Posterior vena cava (tissue), 2 donors: ENCODE measurements at places on chromosomes 3 and 15. TPM values are rescaled to one million over a fixed set of nuclear protein-coding genes. Genes with fewer than 3 reads are reported as not detected.

DNA sequence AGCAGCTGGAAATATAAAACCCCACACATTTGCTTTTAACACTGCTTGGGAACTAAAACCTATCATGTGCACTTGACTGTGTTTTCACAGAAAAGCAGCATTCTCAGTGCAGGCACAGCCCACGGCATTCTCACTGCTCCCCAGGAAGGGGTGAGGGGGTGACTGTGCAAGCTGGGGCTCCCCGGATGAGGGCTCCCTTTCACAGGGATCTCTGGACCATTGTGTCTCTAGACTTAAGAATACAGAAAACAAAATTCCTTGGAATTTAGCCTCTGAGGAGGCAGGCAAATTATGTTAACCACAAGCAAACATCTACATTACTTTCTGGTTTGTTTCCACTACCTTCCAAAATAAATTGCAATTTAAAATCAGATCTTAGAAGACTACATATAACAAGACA, 100.3 kb downstream of the FSIP1 start:
- no peak for DNase-seq

DNA sequence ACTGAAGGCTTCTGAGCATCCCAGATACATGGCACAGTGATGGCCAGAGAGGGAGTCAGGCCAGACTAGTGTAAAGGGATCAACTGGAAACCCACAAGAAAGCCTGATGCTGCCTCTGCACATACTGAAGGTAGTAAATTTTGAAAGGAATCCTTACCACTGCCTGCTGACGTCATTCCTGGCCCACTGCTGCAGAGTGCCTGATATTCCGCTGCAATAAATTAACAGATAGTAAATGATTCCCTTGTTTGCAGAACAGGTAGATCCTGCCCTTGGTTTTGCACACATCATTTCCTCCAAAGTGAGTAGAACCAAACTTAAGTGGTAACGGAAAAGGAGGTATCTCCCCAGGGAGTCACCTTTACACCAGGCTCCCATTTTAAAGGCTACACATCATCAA, 146.7 kb downstream of the FBN1 start:
- no peak for DNase-seq

DNA sequence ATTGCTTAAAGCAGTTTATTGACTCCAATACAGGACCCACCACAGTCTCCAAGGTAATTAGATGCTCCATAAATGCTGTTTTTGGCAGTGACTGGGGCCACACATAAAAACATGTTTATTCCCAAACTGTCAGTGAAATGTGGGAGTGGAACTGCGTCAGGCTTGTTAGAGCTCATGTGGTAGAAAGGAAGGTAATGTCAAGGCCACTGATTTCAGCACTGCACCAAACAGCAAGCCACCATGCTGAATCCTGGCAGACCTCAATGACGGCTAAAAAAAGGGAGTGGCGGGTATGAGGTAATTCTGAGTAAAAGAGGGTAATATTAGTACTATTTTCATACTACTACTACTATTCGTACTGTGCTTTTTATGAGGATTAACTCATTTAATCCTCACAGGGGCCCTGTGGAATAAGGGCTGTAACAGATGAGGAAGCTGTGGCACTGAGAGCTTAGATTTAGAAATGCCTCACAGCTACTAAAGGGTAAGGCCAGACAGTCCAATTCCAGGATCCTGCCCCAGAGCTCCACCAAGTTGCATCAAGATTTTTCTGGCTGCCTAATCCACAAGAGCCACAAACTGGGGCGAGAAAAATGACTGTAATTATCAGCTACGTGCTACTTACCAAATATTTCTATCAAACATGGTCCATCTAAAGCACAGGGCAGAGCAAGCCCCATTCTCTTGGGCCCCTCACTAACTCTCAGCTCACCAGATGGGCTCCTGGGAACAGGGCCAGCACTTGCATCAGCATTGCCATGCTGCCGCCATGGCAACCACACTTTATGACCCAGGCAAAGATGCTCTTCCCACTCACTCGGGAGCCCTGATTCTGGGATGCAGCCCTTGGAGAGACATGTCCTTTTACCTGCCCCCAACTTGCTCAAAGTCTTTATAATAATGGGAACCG, 83.6 kb upstream of the SPATA12 start:
- DNase-seq, result no peak

GRCh38 chr3:197445896-197446699, 109.7 kb downstream of the BDH1 start:
- DNase-seq, result peak; percentile 43

The TTLL13 gene
- not detected for total RNA-seq
